AG04450 (cell line): ENCODE measurements at places on chromosomes 11 and 22.

- DNase-seq: no peak
Observed at GRCh38 chr11:16902781-16903378, 111.3 kb downstream of the PLEKHA7 start.

DNA sequence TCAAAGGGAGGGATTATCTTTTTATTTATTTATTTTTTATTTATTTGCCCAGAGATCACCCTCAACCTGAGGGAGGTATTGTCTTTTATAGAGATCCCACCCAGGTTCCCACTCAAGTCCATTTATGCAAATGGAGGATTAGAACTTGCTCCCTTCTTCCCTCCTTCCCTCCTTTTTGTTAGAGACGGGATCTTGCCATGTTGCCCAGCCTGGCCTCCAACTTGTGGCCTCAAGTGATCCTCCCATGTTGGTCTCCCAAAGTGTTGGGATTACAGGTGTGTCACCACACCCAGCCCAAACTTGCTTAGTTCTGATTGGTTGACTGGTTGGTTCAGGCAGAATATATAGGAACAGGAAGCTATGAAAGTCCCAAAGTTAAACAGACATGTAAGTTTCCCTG, 51.9 kb downstream of the HIPK3 start:
- no peak for DNase-seq

DNA sequence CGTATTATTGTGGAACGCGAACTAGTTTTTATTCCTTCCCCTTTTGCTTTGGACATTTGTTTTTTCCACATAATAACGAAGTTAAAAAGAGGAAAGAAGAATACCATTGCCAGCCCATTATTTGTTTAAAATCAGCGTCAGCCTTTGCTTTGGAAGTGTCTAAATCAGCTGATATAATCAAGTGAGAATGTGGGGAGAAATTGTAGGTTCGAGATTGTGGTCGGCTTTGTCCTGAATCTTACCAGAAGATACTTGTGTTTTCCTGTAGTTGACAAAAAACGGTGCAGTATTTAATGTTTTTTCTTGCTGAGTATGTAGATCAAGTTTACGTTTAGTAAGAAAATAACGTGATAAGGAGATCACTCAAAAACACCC, 935 bp downstream of the ZNF143 start:
- no peak for DNase-seq

DNA sequence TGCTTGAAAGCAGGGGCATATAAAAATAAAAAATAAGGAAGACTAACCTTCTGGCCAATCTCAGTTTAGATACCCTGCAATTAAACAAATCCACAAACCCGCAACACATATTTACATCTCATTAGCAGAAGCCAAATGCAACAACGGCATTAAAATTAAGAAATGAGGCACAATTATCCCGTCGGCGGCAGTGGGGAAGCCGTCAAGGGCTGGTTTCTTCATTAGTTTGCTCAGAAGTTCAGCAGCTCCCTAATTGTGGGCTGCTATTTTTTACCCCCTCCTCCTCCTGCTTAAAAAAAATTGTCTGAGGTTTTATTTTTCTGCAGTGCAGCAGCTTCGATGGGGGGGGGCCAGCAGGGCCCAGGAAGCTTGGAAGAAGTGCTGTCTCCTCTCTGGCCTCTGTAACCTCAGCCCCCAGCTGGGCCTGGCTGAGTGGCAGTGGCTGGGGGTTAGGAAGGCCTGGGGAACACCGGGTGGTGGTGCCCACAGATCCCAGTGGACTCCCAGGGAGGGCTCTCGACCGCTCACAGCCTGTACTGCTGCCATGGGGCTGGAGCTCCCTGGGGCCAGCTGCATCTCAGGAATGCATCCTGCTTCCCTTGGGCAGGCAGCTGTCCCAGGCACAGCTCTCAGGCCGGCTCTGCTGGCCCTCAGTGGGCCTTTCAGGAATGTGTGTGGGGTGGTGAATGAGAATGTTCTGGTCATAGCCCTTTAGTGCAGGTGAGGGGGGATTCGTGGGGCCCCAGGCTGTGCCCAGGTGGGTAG, 148.7 kb upstream of the B3GAT1 start:
- no peak for DNase-seq

GRCh38 chr22:46747646-46748045, 9.6 kb upstream of the CERK start:
- no peak for DNase-seq

DNA sequence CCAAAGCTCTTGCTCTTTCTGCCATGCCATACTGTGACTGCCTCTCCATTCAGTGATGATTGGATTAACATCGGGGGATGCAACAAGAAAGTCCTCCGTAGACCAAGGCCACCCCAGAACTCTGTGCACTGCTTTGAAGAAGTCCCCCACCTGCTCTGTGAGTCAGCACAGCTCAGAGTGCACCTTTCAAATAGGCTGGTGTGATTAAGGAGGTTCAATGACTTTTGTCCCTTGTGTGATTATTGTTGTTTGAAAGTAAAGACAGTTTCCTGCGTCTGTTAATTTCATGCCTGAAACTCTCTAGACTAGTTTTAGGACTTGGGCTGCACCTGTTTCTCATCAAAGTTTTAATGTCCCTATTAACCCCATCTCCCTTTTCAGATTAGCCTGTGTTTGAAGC, 33.0 kb upstream of the DBX1 start:
- no peak for DNase-seq

DNA sequence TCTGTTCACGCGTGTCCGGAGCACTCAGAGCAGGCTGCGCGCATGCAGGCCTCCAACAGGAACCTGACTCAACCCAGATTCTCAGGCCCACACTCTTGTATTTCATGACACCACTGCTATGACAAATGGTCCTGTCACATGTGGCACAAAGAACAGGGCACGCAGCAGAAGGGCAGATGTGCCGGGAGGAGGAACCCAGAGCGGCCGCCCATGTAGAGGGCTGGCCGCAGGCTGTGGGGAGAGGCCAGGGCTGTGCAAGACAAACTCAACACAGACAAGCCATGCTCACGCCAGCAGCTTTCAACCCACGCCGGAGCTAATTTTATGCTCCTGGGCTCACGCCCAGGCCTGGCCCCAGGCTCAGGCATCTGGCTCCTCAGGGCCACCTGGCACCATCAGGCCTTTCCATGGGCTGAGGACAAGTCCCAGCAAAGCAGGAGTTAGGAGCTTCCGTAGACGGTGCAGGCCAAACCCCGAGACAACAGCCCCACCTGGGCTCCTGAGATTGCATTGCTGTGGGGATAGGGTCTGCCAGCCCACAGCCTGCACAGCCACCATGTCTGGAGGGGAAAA, 40.0 kb downstream of the DUSP8 start:
- no peak for DNase-seq

- no peak for DNase-seq
Observed at GRCh38 chr22:39617970-39618757, 47.6 kb downstream of the CACNA1I start.

- no peak for DNase-seq
Observed at GRCh38 chr11:102911758-102912481, 37.1 kb upstream of the MMP12 start.

GRCh38 chr22:50503475-50504145, 3.9 kb downstream of the LMF2 start:
- no peak for DNase-seq

DNA sequence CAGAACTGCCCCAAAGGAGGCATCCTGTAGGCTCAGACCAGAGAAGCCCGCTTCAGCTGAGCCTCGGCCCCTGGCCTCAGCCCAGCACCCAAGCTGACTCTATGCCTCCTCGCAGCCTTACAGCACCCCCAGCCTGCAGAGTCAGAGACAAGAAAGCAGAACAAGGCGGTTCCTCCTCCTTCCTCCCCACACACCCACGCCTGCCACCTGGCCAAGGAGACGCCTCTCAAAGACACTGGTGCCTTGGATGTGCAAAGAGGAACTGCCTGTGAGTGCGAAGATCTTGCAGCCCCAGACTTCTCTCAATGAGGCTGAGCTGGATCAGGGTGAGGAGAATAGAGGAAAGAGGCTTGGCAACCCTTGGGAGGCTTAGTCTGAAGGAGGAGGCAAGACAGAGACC, 60.2 kb downstream of the PDE2A start:
- no peak for DNase-seq

DNA sequence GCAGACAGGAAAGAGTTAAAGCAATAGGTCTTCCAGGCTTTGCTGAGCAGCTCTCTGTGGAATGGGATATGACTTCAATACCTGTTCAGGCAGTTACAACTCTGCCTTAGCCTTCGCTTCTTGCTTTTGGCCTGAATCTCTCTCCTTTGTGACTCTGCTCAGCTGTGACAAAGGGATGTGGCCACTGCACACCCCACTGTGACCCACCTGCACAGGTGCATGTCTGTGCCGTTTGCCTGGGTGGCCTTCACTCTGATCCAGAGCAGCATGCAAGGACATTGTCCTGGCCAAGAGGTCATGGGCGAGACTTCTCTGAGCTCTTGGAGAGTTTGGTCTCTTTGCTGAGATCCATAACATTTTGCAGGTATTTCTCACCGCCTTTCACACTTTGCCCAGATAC, 891.3 kb downstream of the BRD1 start:
- no peak for DNase-seq

GRCh38 chr11:109756521-109756920, 334.5 kb downstream of the C11orf87 start:
- DNase-seq: no peak

- no peak for DNase-seq
Observed at GRCh38 chr11:6321961-6322362, 1.7 kb upstream of the CAVIN3 start.

DNA sequence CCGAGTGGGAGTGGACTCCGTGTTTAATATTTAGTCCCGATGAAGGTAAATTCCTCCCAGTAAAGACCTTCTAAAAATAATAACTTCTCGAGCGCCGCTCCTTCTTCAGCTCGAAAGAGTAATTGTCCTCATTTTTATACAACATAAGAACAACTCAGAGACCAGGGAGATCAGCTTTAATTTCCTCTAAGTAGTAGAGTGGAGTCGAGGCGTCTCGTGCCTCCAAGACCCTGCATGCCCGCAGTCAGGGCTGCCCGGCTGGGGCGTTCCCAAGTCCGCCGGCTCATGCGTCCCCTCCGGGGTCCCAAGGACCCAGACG, 7.8 kb downstream of the WT1 start:
- no peak for DNase-seq

DNA sequence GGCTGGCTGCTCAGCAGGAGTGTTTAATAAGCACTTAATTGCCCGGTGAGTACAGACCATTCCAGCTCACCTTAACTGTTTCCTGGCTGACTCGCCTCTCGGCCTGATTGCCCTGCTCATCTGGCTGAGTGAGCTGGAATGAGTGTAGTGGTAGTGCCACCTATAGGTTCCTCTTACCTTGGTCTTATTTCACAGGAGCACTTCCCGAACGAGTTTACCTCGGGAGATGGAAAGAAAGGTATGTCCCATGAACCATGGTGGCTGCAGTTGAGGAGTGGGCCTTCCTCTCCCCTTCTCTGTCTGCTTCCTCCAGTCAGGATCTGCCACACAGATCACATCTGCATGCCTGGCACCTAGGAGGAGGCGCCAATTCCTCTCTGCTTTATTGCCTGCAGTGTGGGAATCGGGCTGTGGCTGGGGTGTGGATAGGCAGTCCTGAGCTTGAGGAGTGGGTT, 26.7 kb downstream of the UPB1 start:
- no peak for DNase-seq

GRCh38 chr11:9741260-9741659, 77.4 kb downstream of the SWAP70 start:
- no peak for DNase-seq

GRCh38 chr11:65417702-65418430, 4.7 kb upstream of the NEAT1 start:
- no peak for DNase-seq

GRCh38 chr22:44085743-44086270, 61.7 kb downstream of the PARVB start:
- no peak for DNase-seq

DNA sequence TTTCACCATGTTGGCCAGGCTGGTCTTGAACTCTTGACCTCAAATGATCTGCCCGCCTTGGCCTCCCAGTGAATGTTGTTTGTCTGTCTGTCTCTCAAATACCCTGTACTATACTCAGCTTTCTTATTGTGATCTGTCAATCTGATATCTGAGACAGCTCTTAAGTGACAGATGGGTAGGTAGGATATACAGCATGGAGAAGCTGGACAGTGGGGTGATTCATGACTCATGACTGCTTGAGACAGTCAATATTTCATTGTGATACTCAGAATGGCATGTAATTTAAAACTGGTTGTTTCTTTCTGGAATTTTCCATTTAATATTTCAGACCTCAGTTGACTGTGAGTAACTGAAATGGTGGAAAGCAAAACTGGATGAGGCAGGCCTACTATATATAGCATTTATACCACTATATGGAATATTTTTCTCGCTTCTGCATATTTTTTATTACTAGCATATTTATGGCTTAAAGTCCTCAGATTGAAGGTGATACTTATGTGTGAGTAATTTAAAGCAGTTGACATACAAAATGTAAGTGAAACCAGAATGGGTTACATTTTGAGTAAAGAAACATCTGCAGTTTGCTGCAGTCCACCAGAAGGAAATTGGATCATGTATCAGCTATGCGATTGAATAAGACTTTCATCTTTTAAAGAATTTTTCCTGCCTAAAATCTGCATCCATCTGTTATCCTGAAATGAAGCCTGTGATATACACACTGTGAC, 22.3 kb downstream of the ARHGAP42 start:
- DNase-seq: no peak

DNA sequence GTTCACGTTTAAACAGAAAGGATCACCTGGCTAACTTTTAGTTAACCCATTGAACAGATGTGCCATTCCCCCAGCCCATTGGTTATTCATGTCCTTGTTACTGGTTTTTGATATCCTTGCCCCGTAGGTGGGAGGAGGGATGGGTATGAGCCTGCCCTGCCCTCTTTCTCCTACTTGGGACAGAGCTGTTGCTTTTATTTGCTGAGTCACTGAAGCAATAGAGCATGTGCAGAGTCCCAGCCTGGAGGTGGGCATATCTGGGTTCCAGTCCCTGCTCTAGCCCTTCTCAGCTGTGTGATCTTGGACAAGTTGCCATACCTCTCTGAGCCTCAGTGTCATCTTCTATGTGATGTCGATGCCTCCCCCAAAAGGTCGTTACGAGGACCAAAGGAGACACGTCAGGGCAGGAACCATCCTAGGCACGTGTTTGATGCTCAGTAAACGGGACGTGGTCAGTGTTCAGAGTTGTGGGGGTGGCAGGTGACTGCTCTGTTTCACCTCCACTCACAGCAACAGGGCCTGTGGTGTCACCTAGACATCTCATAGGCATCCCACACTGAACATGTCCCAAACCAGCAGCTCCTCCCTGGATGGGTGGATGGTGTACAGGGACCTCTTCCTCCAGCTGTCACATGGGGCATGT, 61.0 kb downstream of the BMAL1 start:
- DNase-seq: no peak

GRCh38 chr11:28072321-28072720, 35.6 kb downstream of the KIF18A start:
- no peak for DNase-seq
